ENCODE measurements at places on chromosomes 2 and 18.

GRCh38 chr18:76460482-76460881 lies 34.6 kb downstream of the ZNF516 start:
- DNase-seq = no peak

- no peak for DNase-seq
Measured at GRCh38 chr2:151842830-151843690, 14.8 kb upstream of the ARL5A start.

DNA sequence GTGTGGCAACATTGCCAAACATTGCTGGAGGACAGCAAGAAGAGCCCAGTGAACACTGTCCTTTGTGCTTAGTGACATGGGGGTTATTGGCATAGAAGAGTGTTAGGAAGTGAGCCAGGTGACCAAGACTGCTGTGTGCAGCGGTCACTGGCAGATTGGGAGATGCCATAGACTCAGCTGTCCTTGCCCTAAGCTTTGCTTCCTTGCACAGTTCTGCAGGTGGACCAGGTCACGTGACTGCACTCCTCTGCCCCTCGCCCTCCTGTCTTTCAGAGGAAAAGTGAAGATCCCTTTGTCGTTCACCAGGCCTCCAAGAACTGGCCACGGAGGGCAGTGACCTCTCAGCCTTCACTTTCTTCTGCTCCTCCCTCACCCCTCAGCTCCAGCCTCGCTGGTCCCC lies 215.6 kb upstream of the SMIM21 start:
- DNase-seq = no peak

DNA sequence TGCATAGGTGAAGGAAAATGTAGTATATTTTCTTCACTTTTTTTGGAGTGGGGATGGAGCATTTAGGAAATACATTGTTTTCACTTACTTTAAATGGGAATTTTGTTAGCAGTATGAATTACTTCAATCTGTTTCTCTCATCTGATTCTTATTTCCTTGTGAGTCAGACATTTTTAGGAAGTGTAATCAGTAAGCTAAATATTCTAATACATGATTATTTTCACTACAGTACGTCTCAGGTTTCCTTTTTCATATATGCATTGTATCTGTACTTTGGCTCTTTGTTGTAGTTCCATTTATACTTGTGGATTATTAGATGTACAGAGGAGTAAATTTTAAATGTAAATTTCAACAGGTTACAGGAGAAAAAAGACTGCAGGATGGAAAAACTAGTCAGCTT lies 27.9 kb downstream of the GPD2 start:
- DNase-seq = no peak

DNA sequence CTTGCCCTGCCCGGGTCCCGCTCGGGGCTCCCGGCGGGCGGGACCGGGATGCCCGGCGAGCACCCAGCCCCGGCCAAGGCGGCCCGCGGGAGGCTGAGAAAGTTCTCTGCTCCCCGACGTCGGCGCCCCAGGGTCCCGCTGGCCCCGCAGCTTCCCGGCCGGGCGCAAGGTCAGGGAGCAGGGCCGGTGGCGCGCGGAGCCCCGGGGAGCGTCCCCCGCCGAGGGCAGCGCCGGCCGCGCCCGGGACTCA lies 331 bp downstream of the SERPINE2 start:
- DNase-seq = no peak

GRCh38 chr2:45729753-45730512 lies 78.5 kb downstream of the PRKCE start:
- no peak for DNase-seq

- no peak for DNase-seq
Measured at GRCh38 chr2:150491943-150492342, 4.5 kb upstream of the RND3 start.

GRCh38 chr2:179936654-179937053 lies 70.4 kb downstream of the CWC22 start:
- DNase-seq = no peak

- DNase-seq = peak; percentile 55
Measured at GRCh38 chr2:23824777-23825212, 102.1 kb downstream of the ATAD2B start.

DNA sequence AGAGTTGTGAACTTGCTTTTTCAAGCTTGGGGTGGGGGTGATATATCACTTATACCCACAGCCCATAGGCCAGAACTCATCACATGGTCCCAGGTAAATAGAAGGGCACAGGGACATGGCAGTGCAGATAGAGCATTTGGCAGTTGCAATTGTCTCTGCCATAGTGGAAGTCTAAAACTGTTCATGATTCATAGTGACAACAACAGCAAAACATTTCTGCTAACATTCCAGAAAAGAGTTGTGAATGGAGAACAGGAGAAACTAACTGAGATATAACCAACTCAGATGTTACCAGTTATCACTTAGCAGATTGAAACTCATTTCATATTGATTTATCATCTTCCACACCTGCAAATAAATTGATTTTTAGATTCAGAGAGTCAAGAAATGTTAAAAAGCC lies 278.6 kb upstream of the KYNU start:
- no peak for DNase-seq

GRCh38 chr18:47898055-47898454 lies 32.4 kb downstream of the SMAD2 start:
- no peak for DNase-seq

GRCh38 chr2:65292461-65293011 lies 64.9 kb downstream of the ACTR2 start:
- no peak for DNase-seq

DNA sequence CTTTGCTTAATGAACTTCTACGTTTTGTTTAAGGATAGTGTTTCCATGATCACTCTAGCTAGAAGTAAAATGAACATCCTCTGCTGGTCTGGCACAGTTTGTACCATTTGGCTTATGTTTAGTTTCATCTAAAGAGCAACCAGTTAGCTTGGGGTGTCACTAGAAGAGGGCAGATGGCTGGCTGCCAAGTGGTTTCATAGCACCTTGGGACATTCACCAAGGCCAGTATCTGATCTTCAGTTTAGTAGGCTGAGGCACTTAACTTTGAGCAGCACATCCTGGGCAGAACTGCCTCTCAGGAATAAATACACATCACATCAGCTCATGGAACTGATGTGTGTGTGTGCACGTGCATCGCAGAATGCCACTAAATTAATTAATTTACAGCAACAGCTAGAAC lies 68.4 kb downstream of the NXPH2 start:
- no peak for DNase-seq

- DNase-seq = no peak
Measured at GRCh38 chr2:15159206-15159605, 401.9 kb downstream of the NBAS start.

- no peak for DNase-seq
Measured at GRCh38 chr2:27569398-27569797, 13.4 kb upstream of the ZNF512 start.

DNA sequence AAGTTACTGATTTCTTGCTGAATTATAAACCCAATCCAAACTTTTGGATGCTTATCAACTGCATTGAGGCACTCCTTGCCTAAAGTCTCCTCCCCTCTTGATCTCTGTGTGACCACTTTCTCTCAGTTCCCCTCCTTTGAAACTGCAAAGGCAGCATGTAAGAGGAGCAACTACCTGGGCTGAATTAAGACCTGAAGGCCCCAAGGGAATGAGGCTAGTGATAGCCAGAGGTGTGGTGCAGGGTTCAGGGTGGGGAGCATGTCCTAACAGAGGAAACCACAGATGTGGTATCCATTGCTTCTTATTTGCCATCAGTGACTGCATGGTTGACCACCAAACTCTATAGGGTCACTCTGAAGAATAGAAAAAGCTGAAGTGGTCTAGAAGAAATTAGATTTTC lies 557.9 kb downstream of the TNS1 start:
- DNase-seq = no peak

GRCh38 chr18:13564579-13564978 lies 161.8 kb downstream of the FAM210A start:
- DNase-seq = peak; percentile 79

DNA sequence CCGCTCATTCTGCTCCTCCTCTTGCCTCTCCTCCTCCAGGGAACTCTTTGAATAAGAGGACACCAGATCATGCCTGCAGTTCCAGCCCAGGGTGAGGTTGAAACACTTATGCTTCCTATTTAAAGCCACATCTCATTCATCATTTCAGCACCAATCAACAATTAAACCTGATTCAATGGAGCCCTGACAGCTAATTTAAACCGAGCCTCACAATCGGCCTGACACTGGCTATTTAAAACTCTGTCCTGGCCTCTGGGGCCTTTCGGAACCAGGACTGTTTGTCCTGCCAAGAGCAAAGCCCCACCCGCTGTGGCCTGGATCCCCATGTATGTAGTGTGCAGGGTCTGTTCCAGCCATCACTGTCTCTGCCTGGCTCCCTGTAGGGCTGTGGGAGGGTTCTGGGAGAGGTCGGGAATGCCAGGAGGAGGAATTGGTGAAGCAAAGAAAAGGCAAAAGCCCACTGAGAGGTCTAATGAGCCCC lies 97.4 kb downstream of the MCFD2 start:
- no peak for DNase-seq

- DNase-seq = no peak
Measured at GRCh38 chr2:126907671-126908070, 9.0 kb downstream of the TEX51 start.

DNA sequence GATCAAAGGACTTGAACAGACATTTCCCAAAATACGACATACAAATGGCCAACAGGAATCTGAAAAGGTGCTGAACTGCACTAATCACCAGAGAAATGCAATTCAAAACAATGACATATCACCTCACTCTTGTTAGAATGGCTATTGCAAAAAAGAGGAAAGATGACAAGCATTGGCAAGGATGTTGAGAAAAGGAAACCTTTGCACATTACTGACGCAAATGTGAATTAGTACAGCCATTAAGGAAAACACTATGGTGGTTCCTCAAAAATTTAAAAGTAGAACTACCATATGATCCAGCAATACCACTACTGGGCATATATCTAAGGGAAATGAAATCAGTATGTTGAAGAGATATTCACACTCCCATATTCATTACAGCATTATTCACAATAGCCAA lies 57.7 kb upstream of the ASPRV1 start:
- no peak for DNase-seq

DNA sequence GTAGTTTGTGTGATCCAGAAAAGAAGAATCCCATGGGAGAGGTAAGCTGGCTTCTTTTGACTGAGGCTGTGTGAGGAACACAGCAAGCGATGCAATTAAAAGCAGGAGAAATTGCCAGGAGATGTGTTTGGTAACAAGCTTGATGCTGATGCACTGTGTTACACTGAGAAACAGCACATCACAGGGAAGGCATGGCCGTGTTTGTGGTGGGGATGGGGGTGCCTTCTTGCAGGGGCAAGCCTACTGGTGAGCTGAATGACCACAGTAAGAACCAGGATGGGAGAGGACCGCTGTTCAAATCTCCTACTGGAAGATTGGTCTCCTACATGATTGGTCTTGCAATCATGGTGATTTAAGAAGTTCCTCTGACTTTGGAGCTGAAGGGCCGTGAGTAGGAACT lies 477.7 kb upstream of the HS6ST1 start:
- DNase-seq = no peak

DNA sequence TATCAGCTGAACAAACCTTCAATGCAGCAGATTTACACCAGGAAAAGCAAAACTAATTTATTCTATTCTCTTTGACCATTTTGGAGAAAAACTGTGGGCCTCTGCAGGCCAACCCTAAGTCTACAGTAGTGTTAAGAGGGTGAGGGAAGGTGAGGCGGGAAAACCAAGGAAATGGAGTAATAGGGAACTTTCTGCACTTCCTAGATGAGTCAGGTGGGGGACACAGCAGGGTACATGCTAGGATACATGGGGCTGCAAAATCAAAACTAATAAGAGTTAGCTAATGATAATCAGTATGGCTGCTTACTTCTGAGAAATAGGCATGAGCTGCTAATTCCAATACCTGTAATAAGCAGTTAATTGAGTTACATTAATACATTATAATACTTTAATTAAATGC lies 66.0 kb upstream of the PGAP1 start:
- DNase-seq = no peak

DNA sequence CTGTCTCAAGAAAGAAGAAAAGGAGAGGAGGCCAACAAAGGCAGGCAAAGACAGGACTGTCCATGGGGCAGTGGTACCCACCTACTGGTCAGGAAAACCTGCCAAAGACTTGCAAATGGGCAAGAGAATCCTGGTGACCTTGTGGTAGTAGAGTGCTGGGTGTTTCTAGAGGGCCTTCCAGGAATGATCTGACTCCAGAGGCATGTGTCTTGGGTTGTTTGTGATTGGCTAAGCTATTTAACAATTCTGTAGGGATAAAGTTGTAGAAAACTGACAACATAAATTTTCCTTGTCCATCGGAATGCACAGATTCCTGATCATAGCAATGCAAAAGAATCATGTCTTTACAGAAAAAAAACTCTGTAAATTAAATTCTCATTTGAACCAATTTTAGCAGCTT lies 68.5 kb upstream of the ZNF532 start:
- DNase-seq = no peak

- no peak for DNase-seq
Measured at GRCh38 chr2:101463911-101464641, 10.8 kb downstream of the RFX8 start.

- DNase-seq = no peak
Measured at GRCh38 chr2:39118786-39119499, 1.9 kb downstream of the SOS1 start.

DNA sequence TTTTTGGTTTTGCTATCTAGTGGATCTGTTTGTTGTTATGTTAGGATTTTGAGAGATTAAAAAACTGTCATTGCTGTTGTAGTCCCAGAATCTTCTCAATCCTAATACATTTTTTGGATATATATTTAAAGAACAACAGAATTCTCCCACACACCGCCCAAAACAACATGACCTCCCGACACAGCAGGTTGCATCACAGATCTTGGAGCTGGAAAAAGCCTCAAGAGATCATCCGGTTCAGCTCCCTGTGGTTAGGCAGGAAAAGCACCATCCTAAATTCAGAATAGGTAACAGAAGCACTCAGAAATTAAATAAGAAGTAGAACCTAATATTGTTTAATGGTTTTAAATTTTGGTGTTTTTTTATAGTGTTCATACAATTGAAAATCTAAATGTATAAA lies 251.4 kb upstream of the STON1 start:
- no peak for DNase-seq

- DNase-seq = no peak
Measured at GRCh38 chr2:241072151-241072550, 29.9 kb downstream of the MTERF4 start.

GRCh38 chr2:100059638-100060037 lies 82.8 kb downstream of the AFF3 start:
- no peak for DNase-seq

GRCh38 chr18:2910751-2911425 lies 64.1 kb downstream of the EMILIN2 start:
- DNase-seq = no peak
